ENCODE measurements at places on chromosomes 3 and 15. TPM values are rescaled to one million over a fixed set of nuclear protein-coding genes. Genes with fewer than 3 reads are reported as not detected.

DNA sequence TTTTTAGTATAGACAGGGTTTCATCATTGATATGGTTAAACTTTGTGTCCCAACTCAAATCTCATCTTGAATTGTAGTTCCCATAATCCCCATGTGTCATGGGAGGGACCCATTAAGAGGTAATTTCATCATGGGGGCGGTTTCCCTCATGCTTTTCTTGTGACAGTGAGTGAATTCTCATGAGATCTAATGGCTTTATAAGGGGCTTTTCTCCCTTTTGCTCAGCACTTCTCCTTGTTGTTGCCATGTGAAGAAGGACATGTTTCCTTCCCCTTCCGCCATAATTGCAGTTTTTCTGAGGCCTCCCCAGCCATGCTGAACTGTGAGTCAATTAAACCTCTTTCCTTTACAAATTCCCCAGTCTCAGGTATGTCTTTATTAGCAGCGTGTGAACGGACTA is 20.2 kb upstream of the ZNF710 start:
- DNase-seq: no peak

GRCh38 chr3:33848624-33849347 is 50.4 kb downstream of the PDCD6IP start:
- no peak for DNase-seq

DNA sequence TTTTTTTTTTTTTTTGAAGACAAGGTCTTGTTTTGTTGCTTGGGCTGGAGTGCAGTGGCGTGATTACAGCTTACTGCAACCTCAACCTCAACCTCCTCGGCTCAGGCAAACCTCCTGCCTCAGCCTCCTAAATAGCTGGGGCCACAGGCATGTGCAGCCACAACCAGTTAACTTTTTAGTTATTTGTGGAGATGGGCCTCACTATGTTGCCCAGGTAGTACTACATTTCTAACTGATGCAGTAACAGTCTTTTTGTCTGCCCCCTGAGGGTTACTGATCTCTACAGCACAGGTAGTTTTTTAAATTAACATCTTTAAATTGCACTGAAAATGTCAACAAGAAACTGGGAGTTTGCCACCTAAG is 3.4 kb upstream of the LMLN start:
- no peak for DNase-seq

DNA sequence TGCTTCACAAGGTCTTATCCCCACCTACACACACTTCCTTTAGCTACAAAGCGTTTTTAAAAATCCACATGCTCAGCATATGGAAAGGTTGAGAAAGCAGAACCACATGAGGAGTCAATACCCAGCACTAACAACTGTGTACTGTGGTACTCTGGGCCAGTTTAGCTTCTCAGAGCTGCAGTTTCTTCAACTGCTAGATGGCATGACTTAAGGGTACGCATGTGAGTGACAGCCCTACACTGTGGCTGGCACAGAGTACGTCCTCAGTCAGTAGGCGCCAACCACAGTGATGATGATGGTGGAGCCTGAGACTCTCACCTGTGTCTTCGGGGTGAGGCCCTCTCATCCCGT is 17.4 kb downstream of the CCDC12 start:
- DNase-seq: no peak

- DNase-seq: no peak
Measured at GRCh38 chr3:183369117-183369516, 59.3 kb downstream of the MCF2L2 start.

DNA sequence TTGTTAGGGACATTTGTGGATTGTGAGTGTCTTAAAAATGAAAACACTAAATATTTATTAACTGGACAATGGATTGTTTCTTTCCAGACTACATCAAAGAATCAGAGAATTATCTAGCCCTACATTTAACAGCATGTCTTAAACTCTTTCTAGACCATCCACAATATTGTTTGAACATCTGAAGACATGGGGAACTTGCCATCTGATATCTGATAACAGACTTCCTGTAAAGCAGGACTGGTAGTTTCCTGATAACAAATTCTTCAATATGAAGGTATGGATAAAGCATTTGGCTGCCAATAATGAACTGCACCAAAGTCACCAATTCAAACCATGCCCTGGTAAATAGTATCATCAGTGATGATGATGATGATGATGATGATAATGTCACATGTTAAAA is 26.2 kb upstream of the HACD2 start:
- DNase-seq: no peak

- DNase-seq: no peak
Measured at GRCh38 chr3:177300842-177301241, 103.6 kb upstream of the TBL1XR1 start.

GRCh38 chr3:81776643-81777042 is 15.2 kb upstream of the GBE1 start:
- no peak for DNase-seq

DNA sequence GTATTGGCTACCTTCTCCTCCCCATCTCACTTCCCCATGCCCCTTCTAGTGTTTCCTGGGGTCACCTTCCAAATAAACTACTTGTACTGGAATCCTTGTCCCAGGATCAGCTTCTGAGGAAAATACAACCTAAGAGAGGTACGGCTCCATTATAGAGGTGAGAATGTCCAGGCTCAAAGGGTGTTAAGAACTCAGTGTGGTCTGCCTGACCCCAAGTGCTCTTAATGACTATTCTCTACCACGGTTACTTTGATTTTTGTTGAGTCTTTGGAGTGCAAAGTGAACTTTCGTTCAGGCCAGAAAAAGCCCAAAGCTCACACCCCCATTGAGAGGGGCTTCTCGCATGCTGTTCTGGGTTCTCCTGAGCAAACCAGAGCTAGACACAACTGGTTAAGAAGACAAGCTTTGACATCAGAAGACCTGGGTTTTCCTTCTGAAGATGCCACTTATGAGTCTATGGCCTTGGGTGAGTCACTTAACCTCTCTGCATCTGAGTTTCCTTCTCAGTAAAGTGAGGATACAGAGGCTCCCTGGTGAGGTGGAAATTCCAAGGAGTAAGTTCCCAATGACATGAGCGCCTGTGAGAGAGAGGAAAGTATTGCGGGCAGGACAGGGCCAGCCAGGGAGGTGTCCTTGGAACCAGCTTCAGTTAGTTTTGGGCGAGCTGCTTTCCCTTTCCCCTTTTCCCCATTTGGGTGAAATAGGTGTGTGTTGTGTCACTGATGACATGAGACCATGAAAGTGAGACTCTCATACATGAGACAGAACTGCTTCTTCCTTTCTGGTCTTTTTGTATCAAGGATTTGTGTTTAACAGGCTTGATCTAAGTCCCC is 475.0 kb upstream of the PROK2 start:
- DNase-seq: no peak

GRCh38 chr15:33508703-33509102 is 197.9 kb downstream of the RYR3 start:
- no peak for DNase-seq

DNA sequence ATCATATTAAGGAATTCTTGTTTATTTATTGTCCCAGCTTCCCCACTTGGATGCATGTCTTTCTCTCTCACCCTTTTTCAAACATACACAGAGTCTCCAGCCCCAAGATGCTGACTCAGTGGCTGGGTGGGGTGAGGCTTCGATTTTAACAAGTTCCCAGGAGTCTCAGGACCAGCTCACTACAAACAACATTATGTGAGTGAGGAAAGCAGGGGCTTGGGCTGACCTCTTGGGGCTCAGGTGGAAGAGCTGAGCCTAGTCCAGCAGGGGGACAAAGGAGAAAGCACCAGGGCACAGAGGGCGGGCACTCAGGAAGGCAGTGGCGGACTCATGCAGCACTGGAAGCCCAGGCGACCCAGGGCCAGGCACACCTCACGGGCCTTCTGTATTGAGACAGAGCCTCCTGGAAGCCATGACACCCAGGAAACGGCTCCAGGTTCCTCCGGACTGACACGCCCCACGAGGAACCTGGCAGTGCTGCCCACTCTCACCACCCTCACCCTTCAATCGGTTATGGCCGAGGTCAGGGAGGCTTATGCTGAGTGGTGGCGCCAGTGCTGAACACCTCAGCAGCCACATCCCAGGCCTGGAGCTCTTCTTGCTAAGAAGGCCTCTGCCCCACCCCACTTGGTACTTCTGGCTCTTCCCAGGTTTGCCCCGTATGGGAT is 97.4 kb downstream of the LRIG1 start:
- DNase-seq: no peak

DNA sequence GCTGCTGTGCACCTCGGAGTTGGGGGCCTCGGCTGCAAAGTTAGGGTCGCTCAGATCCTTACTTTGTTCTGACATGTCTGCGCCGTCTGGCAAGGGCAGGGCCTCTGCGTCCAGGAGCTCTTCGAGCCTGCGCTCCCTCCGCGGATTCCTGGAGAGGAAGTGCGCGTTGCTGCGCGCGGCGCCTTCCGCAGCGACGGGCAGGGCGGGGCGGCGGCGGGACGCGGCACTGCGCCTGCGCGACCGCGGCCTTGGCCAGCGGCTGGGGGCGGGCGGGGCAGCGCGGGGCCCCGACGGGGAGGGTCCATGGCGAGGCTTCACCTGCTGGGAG is at the start of gene NDN:
Gene NDN, minus strand, starts transcription at position 163 of the 328 bp plus-strand sequence. Its CDS starts 88 bp downstream, at position 75.
- peak; percentile 41 for DNase-seq

- DNase-seq: no peak
Measured at GRCh38 chr3:122409446-122409845, 6.4 kb downstream of the WDR5B start.

DNA sequence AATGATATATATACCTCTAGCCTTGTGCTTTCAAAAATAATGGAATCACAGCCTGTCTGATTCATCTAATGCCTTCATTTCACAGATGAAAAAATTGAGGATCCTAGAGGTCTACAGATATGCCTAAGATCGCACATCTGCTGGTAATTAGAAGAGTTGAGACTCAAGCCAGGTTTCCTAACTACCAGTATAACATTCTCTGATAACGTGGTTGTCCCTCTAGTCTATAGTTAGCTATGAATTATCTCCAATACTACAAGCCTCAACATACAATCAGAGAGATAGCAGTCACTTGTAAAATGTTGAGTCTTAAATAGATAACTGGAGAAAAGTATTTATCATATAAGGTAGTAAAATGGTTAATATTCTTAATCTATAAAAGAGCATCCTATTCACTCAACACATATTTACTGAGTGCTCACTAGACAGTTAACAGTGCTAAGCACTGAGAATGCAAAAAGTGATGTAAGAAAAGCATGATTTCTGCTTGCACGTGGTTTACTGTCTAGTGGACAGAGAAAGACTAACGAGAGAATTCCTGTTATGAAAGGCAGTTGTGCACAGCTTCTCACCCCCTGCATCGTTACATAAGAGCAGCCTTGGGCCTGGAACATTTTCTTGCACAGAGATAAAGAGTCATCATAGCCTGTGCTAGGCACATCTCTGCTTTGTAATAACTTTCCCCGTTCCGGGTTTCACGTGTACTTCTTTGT is 4.9 kb upstream of the ENTPD3 start:
- DNase-seq: no peak

DNA sequence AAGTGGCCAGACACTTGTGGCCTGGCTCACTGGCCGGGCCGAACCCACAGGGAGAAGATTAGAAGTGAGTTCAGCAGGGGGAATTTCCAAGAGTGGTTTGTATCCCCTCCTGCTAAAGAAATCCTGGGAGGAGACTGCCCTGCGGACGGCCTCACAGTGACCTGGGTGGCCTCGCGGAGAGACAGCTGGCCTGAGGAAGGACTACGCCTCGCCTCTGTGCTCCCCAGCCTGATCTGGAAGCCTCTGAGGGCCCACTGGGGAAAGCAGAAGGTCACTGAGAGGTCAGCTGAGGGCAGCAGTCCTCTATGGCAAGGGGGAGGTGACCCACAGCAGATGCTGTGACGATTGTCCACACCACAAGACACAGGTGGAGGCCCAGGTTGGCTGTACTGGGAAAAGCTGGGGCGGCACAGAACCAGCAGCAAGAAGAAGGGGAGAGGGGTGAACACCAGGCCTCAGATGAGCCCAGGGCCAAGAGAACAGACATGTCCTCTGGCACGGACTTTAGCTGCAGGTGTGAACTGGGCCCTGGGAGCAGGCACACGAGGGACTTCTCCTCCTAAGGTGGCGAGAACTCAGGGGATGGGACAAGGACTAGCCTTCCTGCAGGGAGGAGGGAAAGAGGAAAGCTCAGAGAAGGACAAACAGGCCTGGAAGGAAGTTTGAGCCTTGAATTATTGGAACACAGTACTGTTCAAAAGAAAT is 37.2 kb upstream of the DLG1 start:
- no peak for DNase-seq

DNA sequence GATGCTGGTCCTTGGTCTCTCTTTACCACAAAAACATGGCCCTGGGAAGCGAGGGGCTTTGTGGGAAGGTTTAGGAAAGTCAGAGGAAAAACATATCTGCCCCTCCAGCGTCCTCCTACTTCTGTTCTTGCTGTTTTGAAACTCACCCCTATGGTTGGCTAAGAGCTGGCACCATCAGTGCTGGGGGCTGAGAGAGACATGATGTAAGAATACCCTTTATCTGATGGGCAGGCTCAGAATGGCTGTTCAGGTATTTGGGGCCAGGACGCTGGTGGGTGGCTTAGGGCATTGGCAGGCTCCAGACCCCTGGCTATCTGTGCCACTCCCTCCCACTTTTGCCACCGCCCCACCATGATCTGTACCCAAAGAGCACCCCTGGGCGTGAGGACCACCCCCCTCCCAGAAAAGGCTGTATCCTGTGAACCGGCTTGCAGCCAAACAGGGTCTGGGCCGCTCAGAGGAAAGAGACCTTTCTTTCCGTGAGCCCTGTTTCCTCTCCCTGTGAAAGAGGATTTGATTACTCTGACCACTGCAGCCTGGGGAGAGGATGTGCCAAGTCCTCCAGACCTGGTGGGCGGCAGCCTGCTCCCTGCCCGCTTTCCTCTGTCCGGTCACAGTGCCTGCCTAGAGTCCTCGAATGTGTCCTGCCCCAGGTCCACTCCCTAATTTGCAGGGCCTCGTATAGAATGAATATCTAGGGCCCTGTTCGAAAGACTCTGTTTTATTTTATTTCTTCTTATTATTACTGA is 61.3 kb upstream of the SLC6A6 start:
- no peak for DNase-seq

- no peak for DNase-seq
Measured at GRCh38 chr3:3302964-3303363, 123.5 kb upstream of the CRBN start.

- no peak for DNase-seq
Measured at GRCh38 chr15:35308802-35309201, 223.7 kb upstream of the NANOGP8 start.

Gene GCNT3
- 0.49 TPM for polyA plus RNA-seq

Gene CDC25A
- 12.3 TPM for polyA plus RNA-seq

Gene GOLGA8M
- polyA plus RNA-seq: 2.4 TPM

Gene TMEM212
- 0.16 TPM for polyA plus RNA-seq

Gene LINGO1
- polyA plus RNA-seq: 12.9 TPM

Gene CCR9
- 0.06 TPM for polyA plus RNA-seq

Gene CLDN18
- polyA plus RNA-seq: 0.65 TPM

Gene PLSCR5
- not detected for polyA plus RNA-seq

All from left renal cortex interstitium (tissue), 4 donors.